ENCODE measurements at places on chromosomes 2 and 18. TPM values are rescaled to one million over a fixed set of nuclear protein-coding genes. Genes with fewer than 3 reads are reported as not detected.

ALK gene
- total RNA-seq = 0.09 TPM

KCNE4 gene
- not detected for total RNA-seq

CSRNP3 gene
- 6.7 TPM for total RNA-seq

MC2R gene
- total RNA-seq = not detected

NT5C1B gene
- total RNA-seq = not detected

LONRF2 gene
- total RNA-seq = 0.42 TPM

KIAA2012 gene
- total RNA-seq = not detected

SLC9A4 gene
- total RNA-seq = not detected

SLC9A2 gene
- total RNA-seq = 0.15 TPM

GRCh38 chr2:128217671-128218070 is 101.0 kb downstream of the HS6ST1 start:
- no peak for DNase-seq
- H3K4me1 ChIP-seq = no peaks in the 10 kb centered on the region
- H3K4me3 ChIP-seq = no peak overlapping the region
- H3K36me3 ChIP-seq = no peaks in the 10 kb centered on the region
- H3K27ac ChIP-seq = no peak overlapping the region
- no peaks in the 10 kb centered on the region for H3K27me3 ChIP-seq

DNA sequence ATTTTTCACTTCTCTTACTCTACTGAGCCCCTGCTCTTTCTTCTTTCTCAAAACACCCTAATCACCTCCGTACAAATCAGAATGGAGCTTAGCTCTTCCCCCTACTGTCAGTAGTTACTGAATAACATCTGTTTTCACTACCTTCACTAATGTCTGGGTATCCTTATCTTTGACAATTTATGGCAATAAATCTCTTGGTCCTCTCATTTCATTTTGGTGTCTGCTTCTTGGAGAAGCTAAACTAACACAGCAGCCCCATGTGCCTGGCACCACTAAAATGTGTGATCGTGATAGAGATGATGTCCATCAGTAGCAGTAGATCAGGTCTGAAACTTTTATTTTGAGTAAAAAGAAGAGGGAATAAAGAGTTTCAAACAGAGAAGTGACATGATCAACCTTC is 496.5 kb downstream of the PID1 start:
- DNase-seq = no peak
- H3K4me1 ChIP-seq = no peaks in the 10 kb centered on the region
- H3K27me3 ChIP-seq = no peaks in the 10 kb centered on the region
- H3K4me3 ChIP-seq = no peak overlapping the region

DNA sequence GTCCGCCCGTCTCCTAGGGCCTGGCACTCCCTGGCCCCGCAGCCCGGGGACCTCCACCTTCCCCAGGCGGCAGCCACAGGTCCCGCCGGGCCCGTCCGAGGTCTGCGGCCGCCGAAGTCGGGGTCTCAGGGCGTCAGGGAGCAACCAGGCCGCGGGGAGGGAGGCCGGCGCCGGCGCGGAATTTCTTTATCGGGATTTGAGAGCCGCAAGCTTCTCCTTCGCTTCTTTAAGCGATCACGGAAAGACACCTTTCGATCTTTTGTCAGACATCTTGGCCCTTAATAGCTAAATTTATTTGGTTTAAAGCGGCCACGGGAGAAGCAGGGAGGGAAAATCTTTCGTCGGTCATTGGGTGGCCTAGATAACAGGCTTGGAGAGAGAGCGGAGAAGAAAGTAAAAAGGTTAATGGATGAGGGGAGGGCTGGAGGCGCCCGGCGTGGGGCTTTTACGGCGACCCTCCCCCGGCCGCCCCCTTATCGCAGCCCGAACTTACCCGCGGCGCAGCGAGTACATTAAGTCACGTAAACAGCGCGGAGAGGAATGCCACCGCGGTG is 4.3 kb upstream of the GATA6 start:
- no peaks in the 10 kb centered on the region for H3K36me3 ChIP-seq
- peak overlapping the region; percentile 59 for H3K4me3 ChIP-seq
- DNase-seq = no peak
- no peak overlapping the region for H3K27ac ChIP-seq

GRCh38 chr18:47381975-47382570 is 130.6 kb upstream of the SKOR2 start:
- DNase-seq = no peak
- no peak overlapping the region for H3K27ac ChIP-seq
- no peaks in the 10 kb centered on the region for H3K4me1 ChIP-seq
- no peaks in the 10 kb centered on the region for H3K27me3 ChIP-seq
- H3K4me3 ChIP-seq = no peak overlapping the region

DNA sequence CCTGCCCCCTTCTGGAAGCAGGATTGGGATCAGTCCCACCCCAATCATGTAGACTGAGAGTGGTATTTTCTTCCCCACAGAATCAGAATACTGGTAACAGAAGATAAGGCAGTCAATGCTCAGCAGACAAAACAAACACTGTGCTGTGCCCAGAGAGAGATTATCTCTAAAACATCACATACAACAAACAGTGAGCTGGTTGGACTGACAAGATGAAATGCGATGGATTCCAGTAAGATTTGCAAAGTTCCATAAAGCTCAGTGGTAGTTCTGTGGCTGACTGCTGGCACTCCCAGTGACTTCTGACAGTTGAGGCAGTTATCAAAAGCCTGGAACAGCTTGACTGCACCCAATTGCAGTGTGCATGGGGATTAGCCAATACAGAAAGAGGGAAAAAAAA is 311.5 kb upstream of the MGAT5 start:
- H3K4me3 ChIP-seq = no peak overlapping the region
- DNase-seq = no peak
- no peak overlapping the region for H3K27ac ChIP-seq
- no peaks in the 10 kb centered on the region for H3K4me1 ChIP-seq
- H3K27me3 ChIP-seq = no peaks in the 10 kb centered on the region

DNA sequence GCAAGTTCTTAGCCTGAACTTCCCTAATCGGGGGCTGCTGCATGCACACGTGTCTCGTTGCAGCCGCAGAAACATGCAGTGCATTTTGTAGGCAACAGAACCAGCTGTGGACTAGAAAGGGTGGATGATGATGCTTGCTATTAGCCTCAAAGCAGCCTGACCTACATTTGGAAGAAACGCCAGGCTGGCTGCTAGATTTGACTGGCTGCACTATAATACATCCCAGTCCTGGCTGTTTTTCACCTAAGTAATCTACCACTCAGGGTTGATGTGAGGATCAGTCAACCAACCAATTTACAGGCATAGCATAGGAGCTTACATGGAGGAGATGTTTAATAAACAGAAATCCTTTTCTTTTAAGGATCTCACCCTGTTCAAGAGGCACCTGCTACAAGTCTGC is 56.4 kb upstream of the SPP2 start:
- DNase-seq = no peak
- no peak overlapping the region for H3K27ac ChIP-seq

DNA sequence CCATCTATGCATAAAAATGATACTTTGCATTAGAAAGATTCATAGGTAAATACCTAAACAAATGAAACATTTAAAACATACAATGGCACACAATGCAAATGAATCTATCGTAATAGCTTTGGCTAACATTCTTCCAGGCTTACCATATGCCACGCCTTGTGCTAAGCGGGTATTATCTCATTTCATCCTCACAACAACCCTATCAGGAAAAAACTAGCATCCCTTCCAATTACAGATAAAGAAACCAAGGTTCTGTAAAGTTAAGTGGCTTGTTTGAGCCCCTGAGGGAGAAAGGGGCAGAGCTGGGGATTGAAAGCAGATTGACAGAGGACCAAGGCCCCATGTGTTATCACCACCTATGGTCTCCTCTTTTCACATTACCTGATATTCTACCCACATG is 145.4 kb upstream of the ETAA1 start:
- no peaks in the 10 kb centered on the region for H3K36me3 ChIP-seq
- no peak overlapping the region for H3K27ac ChIP-seq
- no peaks in the 10 kb centered on the region for H3K27me3 ChIP-seq
- DNase-seq = no peak

DNA sequence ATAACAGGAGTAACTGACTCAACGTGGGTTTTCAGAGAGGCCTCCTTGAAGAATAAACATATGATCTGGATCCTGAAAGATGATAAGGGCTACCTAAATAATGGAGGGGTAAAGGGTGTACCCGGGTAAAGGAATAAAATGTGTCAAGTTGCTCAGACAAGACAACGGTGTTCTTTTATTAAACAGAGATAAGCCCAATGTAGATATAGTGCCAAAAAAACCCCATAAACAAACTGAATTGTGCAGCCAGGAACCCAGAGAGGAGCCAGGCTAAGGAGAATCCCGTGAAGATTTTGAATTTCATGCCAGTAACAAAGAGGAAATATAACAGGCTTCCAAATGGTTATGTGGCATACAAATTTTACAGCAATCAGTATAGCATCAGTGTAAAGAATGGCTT is 618.2 kb downstream of the CPS1 start:
- H3K36me3 ChIP-seq = no peaks in the 10 kb centered on the region
- no peaks in the 10 kb centered on the region for H3K4me1 ChIP-seq
- H3K27me3 ChIP-seq = no peaks in the 10 kb centered on the region
- H3K27ac ChIP-seq = no peak overlapping the region
- H3K4me3 ChIP-seq = no peak overlapping the region

DNA sequence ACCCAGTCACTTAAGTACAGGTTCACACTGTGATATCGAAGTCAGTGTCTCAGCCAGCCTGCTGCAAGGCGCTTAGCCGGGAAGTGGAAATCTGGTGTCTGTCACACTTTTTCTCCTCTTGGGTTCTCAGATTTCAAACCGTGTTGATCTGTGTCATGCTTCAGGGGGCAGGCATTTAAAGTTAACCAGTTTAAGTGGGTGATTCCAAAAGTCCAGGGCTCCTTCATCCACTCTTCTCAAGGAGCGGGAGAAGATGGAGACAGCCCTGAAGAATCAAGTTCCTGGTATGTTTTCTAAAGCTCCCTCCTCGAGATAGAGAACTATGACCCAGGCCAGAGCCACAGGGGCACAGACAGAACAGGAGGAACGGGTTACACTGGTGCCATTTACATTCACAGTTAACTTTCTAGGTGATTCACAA is 331.7 kb downstream of the GBX2 start:
- no peak overlapping the region for H3K4me3 ChIP-seq
- H3K27me3 ChIP-seq = no peaks in the 10 kb centered on the region
- H3K4me1 ChIP-seq = peaks cover 6% of the 10 kb centered on the region
- no peak for DNase-seq
- no peak overlapping the region for H3K27ac ChIP-seq
- H3K36me3 ChIP-seq = no peaks in the 10 kb centered on the region

GRCh38 chr2:11344956-11345677 is 681 bp upstream of the ROCK2 start:
- DNase-seq = peak; percentile 10
- H3K36me3 ChIP-seq = no peaks in the 10 kb centered on the region
- peak overlapping the region; percentile 81 for H3K27ac ChIP-seq
- peak overlapping the region; percentile 92 for H3K4me3 ChIP-seq

GRCh38 chr18:44588508-44588907 is 92.2 kb upstream of the SETBP1 start:
- no peaks in the 10 kb centered on the region for H3K36me3 ChIP-seq
- H3K27me3 ChIP-seq = no peaks in the 10 kb centered on the region
- DNase-seq = no peak
- no peaks in the 10 kb centered on the region for H3K4me1 ChIP-seq
- no peak overlapping the region for H3K27ac ChIP-seq

DNA sequence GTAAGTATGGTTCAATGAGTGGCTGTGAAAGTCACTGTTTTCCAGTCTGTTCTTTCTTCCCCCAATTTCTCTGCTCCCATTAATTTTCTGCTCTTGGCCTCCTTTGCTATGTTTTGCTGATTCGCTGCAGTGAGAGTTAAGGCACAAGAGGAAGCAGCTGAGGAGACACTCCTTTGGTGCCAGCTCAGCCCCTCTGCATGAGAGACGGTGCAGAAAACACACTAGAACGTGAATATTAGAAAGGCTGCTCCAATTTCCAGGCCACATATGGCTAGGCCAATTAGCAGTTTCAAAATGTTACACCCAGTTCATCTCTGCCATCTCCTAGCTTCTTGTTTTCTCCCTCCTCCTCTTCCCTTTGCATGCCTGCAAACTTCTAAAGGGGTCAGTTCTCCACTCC is 38.9 kb downstream of the AKAIN1 start:
- DNase-seq = no peak
- no peak overlapping the region for H3K4me3 ChIP-seq
- no peaks in the 10 kb centered on the region for H3K27me3 ChIP-seq
- no peaks in the 10 kb centered on the region for H3K36me3 ChIP-seq
- H3K4me1 ChIP-seq = no peaks in the 10 kb centered on the region
- H3K27ac ChIP-seq = no peak overlapping the region

DNA sequence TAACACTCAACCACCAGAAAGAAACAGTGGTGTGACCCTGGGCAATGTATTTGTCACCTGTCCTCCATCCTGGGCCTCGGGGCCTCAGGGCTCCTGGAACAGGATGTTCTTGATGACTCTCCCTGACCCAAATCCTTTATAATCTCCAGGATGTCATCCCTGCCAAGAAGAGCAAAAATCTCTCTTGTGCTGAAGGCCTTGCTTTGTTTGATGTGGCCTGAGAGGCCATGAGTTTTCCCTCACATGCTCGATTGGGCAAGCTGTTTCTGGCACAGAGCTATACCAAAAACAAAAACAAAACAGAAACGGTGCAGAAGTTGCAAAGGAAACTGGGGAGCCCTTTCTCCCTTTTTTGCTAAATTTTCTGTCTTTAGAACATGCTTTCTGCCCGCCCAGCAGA is 35.7 kb upstream of the ST3GAL5 start:
- H3K27ac ChIP-seq = no peak overlapping the region
- no peak overlapping the region for H3K4me3 ChIP-seq
- no peaks in the 10 kb centered on the region for H3K4me1 ChIP-seq
- H3K27me3 ChIP-seq = no peaks in the 10 kb centered on the region
- DNase-seq = no peak
- H3K36me3 ChIP-seq = no peaks in the 10 kb centered on the region

DNA sequence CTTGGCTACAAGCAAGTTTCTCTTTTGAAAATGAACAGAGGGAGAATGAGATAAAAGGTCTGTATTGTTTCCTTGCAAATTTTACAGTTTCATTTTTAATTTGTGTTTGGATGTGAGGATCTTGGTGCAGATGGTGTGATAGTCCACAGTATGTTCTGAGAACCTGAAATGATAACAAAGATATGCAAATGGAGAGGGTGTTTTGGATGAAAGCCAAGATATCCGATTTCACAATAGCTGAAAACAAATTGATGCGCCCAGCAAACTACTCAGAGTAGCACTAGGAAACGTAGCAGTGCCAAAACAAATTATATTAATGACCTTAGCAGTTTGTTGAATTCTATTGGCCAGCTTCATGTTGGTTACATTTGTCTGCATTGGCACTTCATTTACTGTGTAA is 683.5 kb downstream of the TMEM182 start:
- no peaks in the 10 kb centered on the region for H3K4me1 ChIP-seq
- no peak overlapping the region for H3K4me3 ChIP-seq
- H3K36me3 ChIP-seq = no peaks in the 10 kb centered on the region
- no peaks in the 10 kb centered on the region for H3K27me3 ChIP-seq
- no peak for DNase-seq

GRCh38 chr2:62344472-62344871 is 148.6 kb downstream of the B3GNT2 start:
- H3K27ac ChIP-seq = no peak overlapping the region
- H3K4me1 ChIP-seq = peaks cover 4% of the 10 kb centered on the region
- DNase-seq = no peak
- H3K36me3 ChIP-seq = no peaks in the 10 kb centered on the region
- H3K27me3 ChIP-seq = no peaks in the 10 kb centered on the region

Data from H1 (cell line).